Activated CD4-positive, alpha-beta memory T cell treated with anti-CD3 and anti-CD28 coated beads for 36 hours (primary cell): ENCODE measurements at places on chromosomes 1 and 21. TPM values are rescaled to one million over a fixed set of nuclear protein-coding genes. Genes with fewer than 3 reads are reported as not detected.

GRCh38 chr1:2466270-2466665 is 9.8 kb upstream of the PLCH2 start:
- no peak for DNase-seq
- H3K27ac ChIP-seq: no peak overlapping the region
- H3K4me1 ChIP-seq: no peaks in the 10 kb centered on the region
- no peak overlapping the region for H3K4me3 ChIP-seq

DNA sequence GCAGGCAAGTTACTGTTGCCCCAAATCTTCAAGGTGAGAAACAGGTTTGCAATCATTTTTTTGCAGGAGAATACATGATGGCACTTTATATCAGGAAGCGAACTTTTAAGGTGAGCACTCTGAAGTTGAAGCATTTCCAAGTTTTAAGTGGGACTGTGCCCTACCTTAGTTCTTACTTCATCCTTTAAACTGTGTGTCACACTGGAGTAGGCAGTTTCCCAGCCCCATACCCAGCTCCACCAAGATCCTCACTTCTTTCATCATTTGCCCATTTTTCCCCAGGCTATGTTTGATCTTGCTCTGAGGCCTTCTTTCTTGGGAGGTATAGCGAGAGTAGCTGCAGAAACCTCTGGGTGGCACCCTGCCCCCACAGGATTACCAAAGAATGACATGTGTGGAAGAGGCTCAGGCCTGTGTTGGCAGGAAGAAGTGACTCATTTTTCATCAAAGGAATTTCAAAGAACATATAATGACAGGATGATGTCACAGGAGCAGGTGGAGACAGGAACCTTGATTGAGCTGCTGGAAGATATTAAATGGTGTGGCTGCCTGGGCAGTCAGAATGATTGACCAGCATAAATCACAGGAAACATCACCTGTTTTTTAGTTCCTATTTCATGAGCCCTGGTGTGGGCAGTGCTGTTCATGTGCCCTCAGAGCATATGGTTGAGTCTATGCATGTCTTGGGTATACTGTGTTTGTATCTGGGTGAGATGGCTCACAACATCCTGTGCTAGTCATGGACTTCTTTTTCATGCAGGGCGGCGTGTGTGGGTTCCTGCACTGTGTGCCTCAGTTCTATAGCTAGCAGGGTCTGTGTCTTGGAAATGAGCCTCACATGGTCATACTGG is 20.8 kb upstream of the MACF1 start:
- H3K4me3 ChIP-seq: peak overlapping the region; percentile 11
- no peaks in the 10 kb centered on the region for H3K36me3 ChIP-seq
- no peaks in the 10 kb centered on the region for H3K27me3 ChIP-seq
- peak overlapping the region; percentile 91 for H3K27ac ChIP-seq
- DNase-seq: peak; percentile 91

The PRDM2 gene
- 41.7 TPM for total RNA-seq

The KRTAP21-2 gene
- not detected for total RNA-seq

GRCh38 chr1:248359415-248359814 is 2.0 kb upstream of the OR2T4 start:
- H3K27me3 ChIP-seq: peaks cover 13% of the 10 kb centered on the region
- DNase-seq: no peak
- H3K27ac ChIP-seq: no peak overlapping the region
- no peak overlapping the region for H3K4me3 ChIP-seq

DNA sequence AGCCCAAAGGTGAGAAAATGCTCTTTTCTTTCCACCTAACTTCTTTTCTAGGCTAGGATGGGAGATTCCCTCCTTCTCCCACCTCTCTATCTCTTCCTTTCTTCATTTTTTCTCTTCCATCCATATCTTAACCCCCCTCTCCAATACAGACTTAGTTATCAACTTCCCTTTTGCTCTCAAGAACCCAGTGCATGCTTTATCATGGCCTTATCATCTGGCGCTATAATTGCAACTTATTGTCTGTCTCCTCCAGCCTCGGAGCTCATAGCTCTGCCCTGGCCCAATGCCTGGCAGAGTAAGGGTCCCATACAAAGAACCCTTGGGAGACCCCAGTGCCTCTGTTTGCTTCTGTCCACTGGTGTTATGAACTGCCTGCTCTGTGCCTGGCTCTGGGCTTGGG is 71.0 kb upstream of the NFASC start:
- no peaks in the 10 kb centered on the region for H3K36me3 ChIP-seq
- H3K27me3 ChIP-seq: no peaks in the 10 kb centered on the region
- DNase-seq: no peak
- H3K27ac ChIP-seq: no peak overlapping the region

DNA sequence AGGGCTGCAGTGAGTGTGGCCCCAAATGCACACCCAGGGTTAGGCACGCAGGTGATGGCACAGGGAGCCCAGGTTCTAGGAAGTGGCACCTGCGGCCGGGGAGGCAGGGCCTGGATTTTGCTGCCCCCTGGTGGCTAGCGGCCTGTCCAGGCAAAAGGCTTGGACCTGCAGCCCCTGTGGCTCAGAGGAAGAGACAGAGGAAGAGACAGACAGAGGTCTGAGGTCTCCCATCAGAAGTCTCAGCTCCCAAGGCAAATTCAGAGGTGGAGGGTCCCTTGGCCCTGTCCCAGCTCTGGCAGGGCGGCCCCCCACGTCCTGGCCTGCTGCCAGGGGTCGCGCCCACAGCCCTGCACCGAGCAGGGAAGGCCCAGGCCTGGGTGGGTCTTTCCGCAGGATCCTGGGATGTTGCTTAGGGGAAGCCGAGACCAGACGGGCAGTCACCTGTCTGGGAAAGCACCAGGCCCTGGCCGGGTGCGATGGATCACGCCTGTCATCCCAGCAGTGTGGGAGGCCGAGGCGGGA is 8.0 kb upstream of the TNFRSF14 start:
- peak overlapping the region; percentile 80 for H3K4me3 ChIP-seq
- H3K27me3 ChIP-seq: no peaks in the 10 kb centered on the region
- H3K4me1 ChIP-seq: peaks cover 18% of the 10 kb centered on the region

DNA sequence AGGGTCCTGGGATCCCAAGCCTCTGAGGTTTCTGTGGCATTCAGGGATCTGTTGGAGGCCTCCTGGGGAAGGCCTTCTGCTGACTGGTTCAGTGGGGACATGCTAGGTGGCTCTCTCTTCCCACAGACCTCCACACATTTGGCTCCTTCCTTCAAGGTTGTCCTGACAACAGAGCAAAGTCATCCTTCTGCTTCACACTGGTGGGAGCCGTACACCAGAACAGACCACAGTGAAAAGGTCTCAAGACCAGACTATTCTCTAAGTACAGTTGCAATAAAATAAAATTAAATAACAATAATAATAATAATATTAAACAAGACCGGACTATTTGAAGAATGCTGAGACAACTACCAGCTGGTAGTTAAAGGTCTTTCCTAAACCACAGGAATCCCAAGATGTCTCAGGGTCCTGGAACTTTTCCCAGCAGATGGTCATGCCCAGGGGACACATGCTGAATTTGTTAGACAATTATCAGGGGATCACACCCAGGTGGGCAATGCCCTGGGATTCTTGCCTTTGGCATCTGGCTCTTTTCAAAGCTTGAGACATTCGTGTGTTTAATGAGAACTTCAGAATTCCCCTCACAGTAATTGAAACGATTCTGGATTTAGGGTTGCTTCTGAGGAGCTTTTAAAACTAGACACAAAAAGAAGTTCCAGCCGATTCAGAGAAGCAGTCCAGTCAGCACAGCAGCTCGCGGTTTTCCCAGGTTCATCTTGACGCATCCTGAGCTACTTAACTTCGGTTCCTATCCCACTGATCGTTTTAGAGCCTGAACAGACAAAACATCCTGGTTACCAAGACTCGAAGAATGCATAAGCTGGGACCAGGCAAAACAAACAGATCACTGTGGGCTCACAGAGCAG is 22.9 kb downstream of the HTR1D start:
- no peak overlapping the region for H3K27ac ChIP-seq
- H3K4me1 ChIP-seq: no peaks in the 10 kb centered on the region
- no peaks in the 10 kb centered on the region for H3K36me3 ChIP-seq
- peaks cover 6% of the 10 kb centered on the region for H3K27me3 ChIP-seq
- no peak overlapping the region for H3K4me3 ChIP-seq
- DNase-seq: no peak

The OR2L3 gene
- total RNA-seq: not detected

DNA sequence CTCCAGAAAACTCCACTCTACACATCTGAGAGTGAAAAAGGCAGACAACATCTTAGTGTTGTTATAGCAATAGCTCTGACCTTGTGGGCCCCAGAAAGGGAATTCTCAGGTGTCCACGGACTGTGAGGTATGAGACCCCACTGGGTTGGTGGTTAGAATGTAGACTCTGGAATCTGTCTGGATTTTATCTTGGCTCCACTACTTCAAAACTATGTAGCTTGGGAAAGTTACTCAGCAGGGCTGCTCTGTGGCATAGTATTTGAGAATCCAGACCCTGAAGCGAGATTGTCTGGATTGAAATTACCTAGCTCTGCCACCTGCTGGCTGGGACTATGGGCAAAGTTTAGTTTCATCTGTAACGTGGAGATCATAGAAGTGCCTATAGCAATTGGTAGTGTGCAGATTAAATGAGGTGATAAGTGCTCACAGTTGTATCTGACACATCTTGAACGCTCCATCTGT is 25.8 kb downstream of the PRDM2 start:
- peak; percentile 72 for DNase-seq
- H3K4me1 ChIP-seq: peaks cover 40% of the 10 kb centered on the region
- no peaks in the 10 kb centered on the region for H3K27me3 ChIP-seq
- H3K36me3 ChIP-seq: no peaks in the 10 kb centered on the region
- peak overlapping the region; percentile 50 for H3K27ac ChIP-seq

- H3K4me1 ChIP-seq: no peaks in the 10 kb centered on the region
- peak; percentile 65 for DNase-seq
- no peak overlapping the region for H3K4me3 ChIP-seq
- H3K27me3 ChIP-seq: peaks cover 24% of the 10 kb centered on the region
Measured at GRCh38 chr1:36576118-36576517, 93.4 kb upstream of the CSF3R start.

DNA sequence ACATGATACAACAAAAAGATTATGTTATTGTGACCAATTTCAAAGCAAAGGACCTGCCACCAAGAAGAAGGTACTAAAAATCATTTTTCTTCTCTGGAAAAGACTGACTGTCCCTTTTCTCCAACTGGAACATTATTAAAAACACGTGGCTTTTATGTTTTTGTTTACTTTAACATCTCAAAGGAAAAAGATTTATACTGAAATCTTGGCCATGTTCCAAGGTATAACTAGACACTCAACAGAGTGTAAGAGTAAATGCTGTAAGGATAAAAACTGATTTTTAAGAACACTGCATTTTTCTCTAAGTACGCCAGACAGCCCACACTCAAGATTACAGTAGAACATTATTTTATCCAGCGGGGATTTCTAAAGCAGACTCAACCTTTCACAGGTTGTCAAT is 62.1 kb downstream of the BRWD1 start:
- no peak overlapping the region for H3K4me3 ChIP-seq
- H3K36me3 ChIP-seq: peaks cover 15% of the 10 kb centered on the region
- no peaks in the 10 kb centered on the region for H3K27me3 ChIP-seq
- no peaks in the 10 kb centered on the region for H3K4me1 ChIP-seq
- no peak overlapping the region for H3K27ac ChIP-seq

DNA sequence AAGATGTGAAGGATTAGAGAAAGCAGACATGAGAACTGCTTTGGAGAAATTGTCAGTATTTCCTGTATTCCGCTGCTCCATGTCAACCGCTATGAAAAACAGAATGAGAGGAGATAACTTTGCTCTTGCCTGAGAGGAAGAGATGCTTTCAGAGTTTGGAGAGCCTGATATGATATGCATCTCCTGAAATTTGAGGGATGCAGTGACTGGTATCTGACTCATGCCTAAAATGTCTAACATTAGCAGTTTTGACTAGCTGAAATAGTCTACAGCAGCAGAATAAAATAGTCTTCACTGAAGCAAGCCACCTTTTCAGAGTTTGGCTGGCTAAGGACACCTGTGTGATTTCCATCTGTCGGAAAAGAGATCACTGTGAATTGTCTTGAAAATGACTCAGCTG is 165.8 kb upstream of the LRRC7 start:
- no peaks in the 10 kb centered on the region for H3K36me3 ChIP-seq
- no peaks in the 10 kb centered on the region for H3K27me3 ChIP-seq
- no peak for DNase-seq
- H3K4me1 ChIP-seq: no peaks in the 10 kb centered on the region

- peak; percentile 88 for DNase-seq
- no peaks in the 10 kb centered on the region for H3K27me3 ChIP-seq
- no peak overlapping the region for H3K4me3 ChIP-seq
- peak overlapping the region; percentile 42 for H3K27ac ChIP-seq
- no peaks in the 10 kb centered on the region for H3K36me3 ChIP-seq
- H3K4me1 ChIP-seq: peaks cover 17% of the 10 kb centered on the region
Measured at GRCh38 chr1:206544562-206545257, 37.4 kb downstream of the RASSF5 start.

DNA sequence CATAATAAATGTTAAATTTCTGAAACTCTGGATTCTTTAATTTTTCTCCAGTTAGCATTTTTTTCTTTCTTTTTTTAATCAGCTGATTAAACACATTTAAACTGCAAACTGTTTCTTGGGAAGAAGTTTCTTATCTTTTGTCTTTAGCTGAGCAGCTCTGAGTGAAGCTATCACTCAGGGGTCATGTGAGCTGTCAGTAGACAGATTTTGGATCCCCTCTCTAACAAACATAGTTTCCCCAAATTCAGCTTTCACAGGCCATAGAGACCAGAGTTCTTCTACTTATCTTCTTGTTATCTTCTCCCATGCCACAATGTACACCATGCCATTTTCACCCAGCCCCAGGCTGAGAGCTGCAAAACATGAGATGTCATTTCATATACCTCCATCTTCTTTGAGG is 148.9 kb downstream of the CDC42BPA start:
- H3K36me3 ChIP-seq: no peaks in the 10 kb centered on the region
- H3K27me3 ChIP-seq: peaks cover 14% of the 10 kb centered on the region
- no peak for DNase-seq
- no peak overlapping the region for H3K27ac ChIP-seq
- no peaks in the 10 kb centered on the region for H3K4me1 ChIP-seq

DNA sequence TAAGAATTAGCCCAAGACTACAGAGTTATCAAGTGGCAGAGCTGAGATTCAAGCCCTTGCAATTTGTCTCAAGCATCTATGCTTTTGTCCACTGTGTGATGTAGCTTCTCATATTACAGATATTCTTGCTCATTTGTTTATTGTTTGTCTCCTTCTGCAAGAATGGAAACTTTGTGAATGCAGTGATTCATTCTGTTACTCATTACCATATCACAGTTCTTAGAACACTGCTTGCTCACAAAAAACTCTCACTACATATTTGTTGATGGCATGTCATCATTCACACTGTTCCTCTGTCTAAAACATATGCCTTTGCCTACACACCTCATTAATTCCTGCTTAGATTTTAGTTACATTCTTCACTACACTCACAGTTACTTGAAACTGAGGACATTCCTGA is 1198.9 kb downstream of the PLA2G4A start:
- no peaks in the 10 kb centered on the region for H3K4me1 ChIP-seq
- H3K36me3 ChIP-seq: no peaks in the 10 kb centered on the region
- no peaks in the 10 kb centered on the region for H3K27me3 ChIP-seq

GRCh38 chr1:200488375-200489165 is 78.7 kb upstream of the ZNF281 start:
- no peak overlapping the region for H3K4me3 ChIP-seq
- H3K4me1 ChIP-seq: peaks cover 14% of the 10 kb centered on the region
- no peaks in the 10 kb centered on the region for H3K36me3 ChIP-seq
- peaks cover 18% of the 10 kb centered on the region for H3K27me3 ChIP-seq

The NCF2 gene
- 7.7 TPM for total RNA-seq

- peaks cover 5% of the 10 kb centered on the region for H3K4me1 ChIP-seq
- no peaks in the 10 kb centered on the region for H3K27me3 ChIP-seq
- no peak for DNase-seq
- peaks cover 64% of the 10 kb centered on the region for H3K36me3 ChIP-seq
Measured at GRCh38 chr1:247056071-247056470, 22.5 kb downstream of the ZNF670 start.

The IGSF21 gene
- total RNA-seq: not detected

GRCh38 chr1:235250430-235250829 is 77.5 kb downstream of the ARID4B start:
- H3K27me3 ChIP-seq: no peaks in the 10 kb centered on the region
- H3K4me1 ChIP-seq: peaks cover 28% of the 10 kb centered on the region
- no peak overlapping the region for H3K4me3 ChIP-seq
- H3K27ac ChIP-seq: no peak overlapping the region
- no peak for DNase-seq

The IFNAR2 gene
- total RNA-seq: 30.1 TPM
